GM23248 (cell line): ENCODE measurements at places on chromosomes 6 and 20.
A peak's percentile ranks its signal among the peaks of the same experiment; 100 is the strongest.

GRCh38 chr6:141464490-141464889 is 668.2 kb upstream of the GJE1 start:
- peak; percentile 91 for DNase-seq

DNA sequence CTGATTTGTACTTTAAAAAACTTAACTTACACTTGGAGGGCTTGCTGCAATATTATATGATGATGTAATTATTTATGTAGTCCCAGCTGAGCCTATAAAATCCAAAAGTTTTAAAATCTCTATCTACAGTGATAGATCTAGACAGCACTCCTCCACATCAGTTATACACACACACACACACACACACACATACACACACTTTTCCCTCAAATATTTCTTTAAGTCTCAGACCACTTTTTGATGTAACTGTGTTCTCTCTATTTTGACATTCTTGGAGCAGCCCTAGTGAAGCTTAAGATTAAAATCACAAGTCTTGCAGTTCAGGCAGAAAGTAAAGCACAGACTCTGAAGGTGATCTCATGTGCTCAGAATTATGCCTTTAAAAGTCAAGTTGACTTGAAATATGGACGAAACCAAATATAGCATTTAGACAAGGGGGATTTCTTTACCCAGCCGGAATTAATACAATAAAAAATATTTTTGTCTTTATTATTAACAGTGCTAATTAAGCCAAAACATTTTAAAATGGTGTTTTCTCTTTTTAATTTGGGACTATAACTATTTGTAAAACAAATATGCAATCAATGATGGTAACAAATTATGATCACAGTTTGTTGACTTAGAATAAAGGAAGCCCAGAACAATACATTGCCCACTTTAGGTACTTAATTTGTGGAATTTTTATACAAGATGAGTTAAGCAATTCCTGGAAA is 63.5 kb upstream of the TMEM30A start:
- DNase-seq, result no peak

- no peak for DNase-seq
Measured at GRCh38 chr6:161188547-161189465, 85.1 kb downstream of the AGPAT4 start.

GRCh38 chr6:159043251-159043650 is 1.5 kb downstream of the TAGAP start:
- DNase-seq, result no peak
